ENCODE measurements at places on chromosomes 2 and 18.

- no peak for DNase-seq
Measured at GRCh38 chr2:75464348-75464946, 96.3 kb downstream of the EVA1A start.

GRCh38 chr2:232957657-232958090, 55.4 kb downstream of the NGEF start:
- no peak for DNase-seq

DNA sequence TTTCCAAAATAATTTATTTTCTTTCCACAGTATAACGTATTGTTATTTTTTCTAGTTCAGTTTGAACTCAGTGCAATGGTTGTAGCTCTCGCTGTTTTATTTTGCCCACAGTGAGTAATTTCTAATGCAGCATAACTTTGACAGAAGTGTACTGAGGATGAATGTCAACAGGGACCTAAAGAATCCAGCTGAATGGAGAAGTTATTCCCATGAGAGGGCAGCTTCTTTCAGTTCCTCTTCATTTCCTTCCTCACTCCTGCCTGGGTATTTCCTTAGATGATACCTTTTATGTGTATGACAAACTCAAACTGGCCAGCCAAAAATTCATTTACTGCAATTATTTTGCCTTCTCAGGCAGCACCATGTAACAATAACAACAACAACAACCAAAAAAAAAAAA, 1223.1 kb upstream of the ZEB2 start:
- DNase-seq: no peak

- no peak for DNase-seq
Measured at GRCh38 chr18:3457261-3457724, 7.3 kb downstream of the TGIF1 start.

- DNase-seq: no peak
Measured at GRCh38 chr2:168998609-168999211, 32.4 kb downstream of the ABCB11 start.

- no peak for DNase-seq
Measured at GRCh38 chr2:8022908-8023640, 658.8 kb upstream of the ID2 start.

Data from activated CD8-positive, alpha-beta memory T cell treated with anti-CD3 and anti-CD28 coated beads, Interleukin-2, amount 50 U/mL, for 48 hours (primary cell).